ENCODE measurements at places on chromosomes 2 and 18. TPM values are rescaled to one million over a fixed set of nuclear protein-coding genes. Genes with fewer than 3 reads are reported as not detected.

The LAMA1 gene
- 1.4 TPM for total RNA-seq

The G6PC2 gene
- total RNA-seq, result not detected

The ODC1 gene
- total RNA-seq, result 175 TPM

The TSPYL6 gene
- total RNA-seq, result not detected

The PAIP2B gene
- 0.17 TPM for total RNA-seq

The NTSR2 gene
- not detected for total RNA-seq

The EPB41L3 gene
- total RNA-seq, result under 0.01 TPM

The PIEZO2 gene
- total RNA-seq, result 3.3 TPM

The DNMT3A gene
- total RNA-seq, result 5.0 TPM

The CNGA3 gene
- total RNA-seq, result 0.58 TPM

The EVA1A gene
- 21.4 TPM for total RNA-seq

The EPG5 gene
- total RNA-seq, result 51.0 TPM

DNA sequence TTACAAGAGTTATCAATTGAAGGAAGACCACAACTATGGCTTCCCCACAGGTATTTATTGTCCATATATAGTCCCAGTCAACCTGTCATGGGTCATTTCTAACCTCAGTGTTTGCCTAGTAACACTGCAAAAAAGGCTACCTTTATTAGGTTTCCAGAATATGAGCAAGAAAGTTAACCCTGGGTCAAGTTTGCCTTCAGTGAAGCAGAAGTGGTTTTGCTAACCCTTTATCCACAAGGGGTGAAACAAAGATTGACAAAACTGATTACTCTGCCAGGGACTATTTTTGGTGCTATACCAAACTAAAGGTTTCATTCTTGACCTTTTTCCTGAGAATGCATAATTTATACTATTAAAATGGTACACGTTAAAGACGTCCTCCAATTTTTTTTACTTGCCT is 28.8 kb downstream of the SP100 start:
- no peak for DNase-seq

- DNase-seq, result no peak
Observed at GRCh38 chr2:103364177-103364576, 602.3 kb downstream of the TMEM182 start.

DNA sequence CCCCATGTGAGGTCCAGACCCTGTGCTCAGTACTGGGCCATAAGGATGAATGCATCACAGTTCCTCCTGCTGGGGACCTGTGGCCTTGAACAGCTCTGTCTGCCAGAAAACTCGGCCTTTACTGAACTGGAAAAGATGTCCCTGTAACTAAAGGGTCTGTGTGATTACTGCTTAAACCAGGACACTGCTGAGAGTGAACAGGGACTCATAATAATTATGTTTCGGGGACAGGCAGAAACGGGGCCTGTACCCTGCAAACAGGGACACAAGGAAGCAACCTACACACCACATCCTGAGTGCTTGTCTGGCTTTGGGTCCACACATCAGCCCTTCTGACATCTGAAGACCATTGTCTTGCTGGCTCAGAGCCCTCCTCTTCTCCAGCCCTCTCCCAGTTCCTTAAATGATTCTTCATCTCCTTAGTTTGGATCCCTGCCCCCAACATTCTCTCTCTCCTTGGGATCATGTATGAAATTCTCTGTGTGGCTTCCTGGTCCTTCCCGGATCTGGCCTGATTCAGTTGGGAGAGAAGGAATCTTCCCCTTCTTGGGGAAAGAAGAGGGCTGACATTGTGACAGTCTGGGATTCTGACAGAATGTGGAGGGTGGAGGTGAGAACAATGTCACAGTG is 248.0 kb downstream of the MYCN start:
- DNase-seq, result no peak

DNA sequence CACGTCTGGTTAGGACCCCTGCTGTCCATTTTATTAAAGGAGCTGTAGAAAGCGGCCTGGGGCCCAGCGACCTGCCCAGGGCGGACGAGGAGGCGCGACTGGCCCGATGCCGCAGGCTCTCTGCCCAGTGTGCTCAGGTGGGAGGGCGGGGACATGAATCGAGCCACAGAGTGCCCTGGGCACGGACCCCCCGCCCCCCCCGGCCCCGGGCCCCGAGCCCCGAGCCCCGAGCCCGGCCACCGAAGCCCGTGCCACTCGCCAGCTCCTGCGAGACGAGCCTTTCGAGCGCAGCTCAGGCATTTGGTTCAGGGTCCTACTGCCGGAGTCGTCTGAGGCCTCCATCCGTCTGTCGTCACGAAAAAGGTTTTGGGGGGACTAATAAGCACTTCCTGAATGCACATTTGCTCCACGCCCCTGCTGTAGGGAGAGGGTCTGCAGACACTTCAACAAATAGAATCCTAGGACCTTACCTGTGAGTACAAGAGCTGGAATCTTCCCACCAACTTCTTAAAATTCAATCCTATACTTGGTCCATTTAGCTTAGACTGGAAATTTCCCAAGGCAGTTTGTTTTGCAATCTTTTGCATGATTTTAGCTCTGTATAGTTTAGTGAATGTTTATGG is 602 bp upstream of the ADAM17 start:
- DNase-seq, result peak; percentile 32

- DNase-seq, result peak; percentile 97
Observed at GRCh38 chr18:75582406-75582821, 154.9 kb upstream of the SMIM21 start.

GRCh38 chr18:78494204-78495085 is 485.2 kb upstream of the SALL3 start:
- peak; percentile 0 for DNase-seq

DNA sequence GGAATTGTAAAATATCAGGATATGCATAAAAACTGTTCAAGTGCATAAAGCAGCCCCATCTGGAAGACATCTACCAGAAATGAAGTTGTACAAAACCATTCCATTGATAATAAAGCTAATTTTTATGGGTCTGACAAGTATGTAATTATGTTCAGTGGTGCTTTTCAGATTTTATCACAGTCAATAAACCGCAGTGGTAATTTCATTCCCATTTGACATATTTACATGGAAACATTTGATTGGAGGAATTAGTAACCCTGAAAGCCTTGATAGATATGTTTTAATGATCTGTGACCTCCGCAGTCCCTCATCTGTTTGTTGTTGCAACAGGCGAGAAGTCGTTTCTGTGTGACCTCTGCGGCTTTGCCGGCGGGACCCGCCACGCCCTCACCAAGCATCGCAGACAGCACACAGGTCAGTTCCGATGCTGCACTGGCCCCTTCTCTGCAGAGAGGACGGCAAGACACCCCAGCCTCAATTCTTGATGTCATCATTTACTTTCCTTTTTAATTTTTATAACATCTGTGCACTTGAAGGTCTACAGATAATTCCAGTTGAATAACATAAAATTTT is 283.1 kb downstream of the ZNF407 start:
- no peak for DNase-seq

- DNase-seq, result no peak
Observed at GRCh38 chr2:97617911-97618310, 28.0 kb upstream of the COX5B start.

DNA sequence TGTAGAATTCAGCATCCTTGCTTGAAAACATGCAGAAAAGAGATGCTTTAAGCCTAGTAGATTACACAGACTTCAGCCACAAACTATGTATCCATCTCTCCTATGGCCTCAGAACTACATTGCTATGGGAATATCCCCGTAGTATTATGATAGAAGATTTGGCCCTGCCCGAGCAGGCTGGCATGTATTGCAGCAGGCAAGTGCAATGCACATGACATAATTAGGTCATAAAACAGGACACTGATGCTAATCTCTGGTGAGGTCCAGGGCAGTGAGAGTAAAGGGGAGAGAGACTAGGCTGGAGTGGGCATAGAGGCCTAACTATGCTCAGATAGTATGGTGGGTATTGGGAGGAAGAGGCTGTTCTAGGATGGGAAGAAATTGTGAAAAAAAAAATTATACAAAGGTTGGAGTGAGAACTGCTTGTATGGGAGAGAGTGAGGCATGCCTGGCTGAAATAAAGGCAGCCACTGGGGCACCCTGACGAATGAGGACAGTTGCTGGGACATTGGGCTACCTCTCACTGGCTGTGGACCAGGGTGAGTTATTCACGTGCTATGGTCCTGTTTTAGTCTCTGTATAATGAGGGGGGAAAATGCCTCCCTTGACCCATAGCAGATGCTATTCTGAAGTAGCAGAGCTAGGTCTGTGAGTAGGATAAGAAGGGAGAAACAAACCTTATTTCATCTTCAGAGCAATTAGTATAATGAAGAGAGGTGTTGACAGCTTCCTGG is 1.6 kb upstream of the PLA2R1 start:
- no peak for DNase-seq

- DNase-seq, result peak; percentile 98
Observed at GRCh38 chr2:12014088-12014960, 267.9 kb downstream of the LPIN1 start.

DNA sequence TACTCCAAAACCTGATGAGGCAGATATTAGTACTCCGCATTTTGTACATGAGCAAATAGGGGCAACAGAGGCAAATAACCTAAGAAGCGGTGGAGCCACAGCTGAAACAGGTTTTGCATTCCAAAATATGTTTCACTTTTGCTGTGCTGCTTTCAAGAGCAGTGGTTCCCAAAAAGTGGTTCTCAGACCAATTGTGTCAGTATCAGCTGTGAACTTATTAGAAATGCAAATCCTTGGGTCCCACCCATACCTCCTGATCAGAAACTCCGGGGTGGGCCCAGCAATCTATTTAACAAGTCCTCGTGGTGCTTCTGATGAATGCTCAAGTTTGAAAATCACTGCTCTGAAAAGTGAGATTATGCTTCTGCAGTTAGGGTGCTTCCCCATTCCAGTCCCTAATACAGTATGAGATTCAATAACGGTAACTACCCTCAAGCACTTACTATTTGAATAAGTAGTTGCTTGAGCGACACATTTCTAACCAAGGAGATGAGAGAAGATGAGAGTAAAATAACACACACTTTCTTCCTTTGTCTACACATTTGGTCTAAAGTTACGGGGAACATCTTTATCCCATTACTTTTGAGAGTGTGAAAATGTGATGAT is 17.8 kb upstream of the TCF4 start:
- no peak for DNase-seq

- DNase-seq, result peak; percentile 19
Observed at GRCh38 chr2:73993376-73993775, 8.7 kb downstream of the TET3 start.

DNA sequence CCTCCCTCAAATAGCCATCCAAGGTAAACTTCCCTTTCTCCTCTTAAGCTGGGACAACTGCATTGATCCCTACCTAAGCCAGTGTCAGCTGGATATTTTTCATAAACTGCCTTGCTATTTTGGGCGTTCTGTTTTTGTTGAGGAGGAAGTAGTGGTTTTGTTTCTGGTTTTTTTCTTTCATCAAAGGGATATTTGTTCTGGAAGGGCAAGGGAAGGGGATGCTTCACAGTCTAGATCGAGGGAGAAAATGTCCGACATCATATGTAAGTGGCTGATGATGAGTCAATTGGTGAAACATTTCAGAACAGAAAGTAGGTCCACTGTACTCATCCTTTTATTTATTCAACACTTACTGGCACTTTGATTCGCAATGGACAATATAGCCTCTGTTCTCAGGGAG is 31.0 kb downstream of the TANC1 start:
- DNase-seq, result peak; percentile 76

DNA sequence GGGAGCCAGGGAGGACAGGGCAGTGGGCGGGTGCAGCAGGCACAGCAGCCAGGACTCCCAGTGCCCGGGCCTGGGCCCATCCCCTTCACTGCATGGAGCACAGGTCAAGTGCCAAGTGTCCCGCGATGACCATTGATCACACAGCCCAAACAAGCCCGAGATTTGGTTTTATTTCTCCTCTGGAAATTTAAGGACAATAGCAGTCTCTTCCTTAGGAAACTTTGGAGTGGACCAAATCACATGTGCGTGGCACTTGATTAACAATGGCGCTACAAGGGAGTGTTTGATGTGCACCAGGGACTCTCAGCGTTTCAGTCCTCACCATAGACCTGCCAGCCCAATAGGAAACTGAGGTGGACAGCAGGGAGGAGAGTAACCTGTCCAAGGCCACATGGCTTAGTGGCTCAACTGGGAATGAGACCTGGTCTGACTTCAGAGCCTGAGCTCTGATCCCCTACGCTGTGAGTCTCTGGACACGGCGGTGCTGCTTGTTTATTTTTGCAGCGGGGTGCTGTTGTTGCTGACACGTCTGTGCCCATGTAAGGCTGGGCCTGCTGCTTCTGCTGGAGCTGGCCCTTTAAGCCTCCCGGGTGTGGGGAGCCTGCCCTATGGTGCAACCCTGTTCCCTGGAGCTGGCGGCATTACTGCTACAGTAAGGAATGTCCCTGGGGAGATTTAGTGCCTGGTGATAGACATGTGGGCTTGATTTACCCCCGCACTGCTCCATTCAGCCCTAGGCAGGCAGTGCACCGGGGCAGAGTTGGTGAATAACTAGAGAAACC is 194.2 kb downstream of the INHBB start:
- DNase-seq, result peak; percentile 96

GRCh38 chr2:48264627-48265026 is 265.3 kb upstream of the STON1 start:
- no peak for DNase-seq

GRCh38 chr2:2887772-2888387 is 489.7 kb downstream of the EIPR1 start:
- no peak for DNase-seq

GRCh38 chr2:28565720-28566295 is 69.9 kb downstream of the PLB1 start:
- DNase-seq, result no peak

DNA sequence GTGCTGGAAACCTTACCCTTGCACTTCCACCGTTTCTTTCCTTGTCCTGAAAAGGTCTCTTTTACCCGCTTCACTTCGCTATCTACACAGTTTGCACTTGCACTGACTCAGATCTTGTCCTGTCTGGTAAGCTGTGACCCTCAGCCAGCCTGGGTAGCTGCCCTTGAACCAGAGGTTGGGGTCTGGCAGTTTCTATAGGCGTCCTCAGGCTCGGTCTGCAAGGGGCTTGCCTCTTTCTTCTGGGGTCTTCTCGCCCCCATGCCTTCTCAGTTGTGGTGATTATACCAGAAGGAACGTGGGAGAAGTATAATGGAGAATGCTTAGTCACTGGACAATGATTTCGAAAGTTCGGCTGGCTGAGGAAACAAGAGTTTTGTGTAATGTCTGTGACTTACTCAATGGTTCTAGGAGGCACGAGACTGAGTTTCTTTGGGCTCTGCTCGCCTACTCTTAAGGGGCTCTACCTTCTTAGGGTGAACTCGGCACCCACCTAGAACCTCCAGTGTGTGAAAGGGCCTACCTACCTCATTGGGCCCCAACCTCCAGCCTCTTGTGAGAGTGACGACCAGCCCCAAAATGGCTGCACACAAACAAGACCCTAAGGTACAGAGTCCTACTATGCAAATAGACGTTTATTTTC is 6.9 kb upstream of the STAT1 start:
- peak; percentile 71 for DNase-seq
